ENCODE measurements at places on chromosomes 4 and X. TPM values are rescaled to one million over a fixed set of nuclear protein-coding genes. Genes with fewer than 3 reads are reported as not detected.
A peak's percentile ranks its signal among the peaks of the same experiment; 100 is the strongest.

- DNase-seq, result no peak
These were observed 80.2 kb downstream of the HTRA3 start for GRCh38 chr4:8349664-8350236.

DNA sequence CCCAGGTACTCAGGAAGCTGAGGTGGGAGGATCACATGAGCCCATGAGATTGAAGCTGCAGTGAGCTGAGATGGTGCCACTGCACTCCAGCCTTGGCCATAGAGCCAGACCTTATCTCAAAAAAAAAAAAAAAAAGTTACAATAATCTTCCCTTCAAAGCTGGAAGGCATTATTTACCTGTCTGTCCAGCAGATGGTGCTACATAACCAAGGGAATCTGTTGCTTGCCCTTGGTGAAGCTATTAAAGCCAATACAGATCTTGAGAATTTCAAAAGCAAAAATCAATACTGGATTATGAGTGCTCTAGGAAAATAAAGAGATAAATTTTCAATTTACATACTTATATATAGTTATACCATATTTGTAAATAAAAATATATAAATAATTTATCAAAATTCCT is 25.9 kb downstream of the PKD2 start:
- peak; percentile 33 for DNase-seq

DNA sequence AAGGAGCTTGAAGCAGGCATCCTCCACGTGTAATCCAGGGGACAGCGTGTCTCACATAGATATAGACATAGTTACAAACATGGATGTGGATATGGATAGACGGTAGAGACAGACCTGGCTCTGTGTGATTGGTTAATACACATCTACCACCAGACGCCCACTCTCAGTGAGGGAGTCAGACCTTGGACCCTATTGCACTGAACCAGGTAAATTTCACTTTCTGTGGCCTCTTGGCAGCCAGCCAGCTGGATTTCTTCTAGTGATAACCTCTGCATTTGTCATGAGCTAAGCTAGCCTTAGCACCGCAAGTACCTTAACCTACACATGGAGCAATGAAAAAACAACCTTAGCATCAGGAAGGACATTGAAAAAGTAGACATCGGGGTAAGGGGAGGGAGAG is 79.2 kb upstream of the ACSL4 start:
- DNase-seq, result no peak

DNA sequence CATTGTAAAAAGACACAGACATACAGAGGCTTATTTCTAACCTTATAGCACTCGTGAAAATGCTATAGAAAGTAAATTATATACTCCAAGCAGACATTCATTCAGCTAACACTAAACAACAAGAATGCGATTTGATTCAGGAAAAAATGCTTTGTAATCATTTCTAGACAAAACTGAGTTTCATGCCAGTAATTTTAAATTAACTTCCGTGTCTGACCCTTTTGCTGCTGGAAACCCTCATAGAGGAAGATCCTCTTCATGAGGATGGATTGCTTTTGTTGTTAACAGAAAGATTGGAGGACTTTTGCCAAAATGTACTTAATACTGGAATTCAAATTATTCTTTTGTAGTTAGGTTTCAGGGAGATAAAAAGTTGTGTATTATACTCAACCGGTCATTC is 43.3 kb downstream of the GUCY1A1 start:
- DNase-seq, result no peak

GRCh38 chr4:120842031-120842430 is 80.5 kb downstream of the PRDM5 start:
- DNase-seq, result no peak

DNA sequence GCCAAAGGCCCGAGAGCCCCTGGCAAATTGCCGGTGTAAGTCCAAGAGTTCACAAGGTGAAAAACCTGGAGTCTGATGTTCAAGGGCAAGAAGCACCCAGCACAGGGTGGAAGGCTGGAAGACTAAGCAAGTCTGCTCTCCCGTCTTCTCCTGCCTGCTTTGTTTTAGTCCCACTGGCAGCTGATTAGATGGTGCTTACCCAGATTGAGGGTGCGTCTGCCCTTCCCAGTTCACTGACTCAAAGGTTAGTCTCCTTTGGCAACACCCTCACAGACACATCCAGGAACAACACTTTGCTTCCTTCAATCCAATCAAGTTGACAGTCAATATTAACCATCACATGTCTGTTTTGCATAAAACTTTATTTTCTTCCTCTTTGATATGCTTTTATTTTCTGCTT is 157.4 kb downstream of the HS3ST1 start:
- DNase-seq, result no peak

GRCh38 chrX:49188468-49189076 is 2.4 kb upstream of the PRICKLE3 start:
- DNase-seq, result no peak

DNA sequence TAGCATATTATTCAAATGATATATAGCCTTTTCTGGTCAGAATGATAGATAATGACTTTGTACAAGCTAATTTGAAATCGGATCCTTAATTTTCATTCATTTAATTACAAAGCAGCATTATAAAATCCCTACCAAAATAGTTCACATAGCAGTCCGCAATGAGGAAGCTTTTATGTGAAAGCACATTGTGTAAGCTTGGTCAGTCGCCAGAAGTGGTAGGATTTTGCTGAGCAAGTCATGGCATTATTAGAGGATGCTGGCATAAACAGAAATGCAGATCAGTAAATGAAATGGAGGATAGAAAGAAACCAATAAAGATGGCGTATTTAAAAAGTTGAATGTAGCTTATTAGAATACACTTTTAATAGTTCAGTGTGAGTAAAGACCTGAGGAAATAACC is 93.2 kb upstream of the DIAPH2 start:
- DNase-seq, result no peak

- DNase-seq, result no peak
These were observed 120.4 kb upstream of the SCML1 start for GRCh38 chrX:17616936-17617335.

DNA sequence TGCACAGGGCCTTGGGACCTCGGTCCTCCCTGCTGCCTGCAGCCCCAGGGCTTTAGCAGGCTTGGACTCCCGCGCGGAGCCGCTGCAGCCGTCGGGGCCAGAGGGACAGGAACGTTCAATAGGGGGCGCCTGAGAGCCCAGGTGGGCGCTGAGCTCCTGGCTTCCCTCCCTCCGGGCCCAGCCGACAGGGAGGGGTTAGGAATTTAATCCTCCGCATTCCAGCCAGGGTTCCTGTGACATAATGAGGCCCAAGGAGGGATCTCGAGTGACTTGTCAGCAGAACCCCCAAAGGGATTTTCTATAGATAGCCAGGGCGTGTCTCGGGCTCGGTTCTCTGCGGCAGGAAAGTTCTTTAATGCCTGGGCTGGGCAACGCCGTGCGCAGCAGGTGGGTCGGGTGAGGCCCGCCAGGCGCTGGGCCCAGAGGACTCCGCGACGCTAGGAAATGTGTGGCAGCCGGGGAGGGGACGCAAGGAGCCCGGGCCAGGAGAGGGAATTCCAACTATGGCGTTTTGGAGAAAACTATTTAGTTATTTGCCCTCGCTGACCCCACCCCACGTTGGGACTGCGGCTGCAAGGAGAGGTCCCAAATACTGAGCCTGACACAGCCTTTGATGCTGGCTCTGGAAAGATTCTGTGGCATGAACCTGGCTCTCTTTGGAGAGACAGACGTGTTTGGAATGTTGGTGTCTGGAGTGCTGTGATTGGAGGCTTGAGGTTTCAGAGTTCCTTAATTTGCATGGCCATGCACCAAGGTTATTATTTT is 285.2 kb upstream of the GATB start:
- DNase-seq, result no peak

GRCh38 chrX:104324461-104325212 is 69.9 kb upstream of the ESX1 start:
- no peak for DNase-seq

- DNase-seq, result no peak
These were observed 137.2 kb downstream of the UNC5C start for GRCh38 chr4:95411371-95412088.

GRCh38 chrX:23317799-23318724 is 16.6 kb upstream of the PTCHD1 start:
- peak; percentile 25 for DNase-seq

- no peak for DNase-seq
These were observed 4.3 kb upstream of the TIMP1 start for GRCh38 chrX:47577901-47578300.

- DNase-seq, result no peak
These were observed 136.2 kb upstream of the RPS6KA3 start for GRCh38 chrX:20402956-20403355.

- no peak for DNase-seq
These were observed 17.9 kb downstream of the CNOT6L start for GRCh38 chr4:77801260-77801608.

DNA sequence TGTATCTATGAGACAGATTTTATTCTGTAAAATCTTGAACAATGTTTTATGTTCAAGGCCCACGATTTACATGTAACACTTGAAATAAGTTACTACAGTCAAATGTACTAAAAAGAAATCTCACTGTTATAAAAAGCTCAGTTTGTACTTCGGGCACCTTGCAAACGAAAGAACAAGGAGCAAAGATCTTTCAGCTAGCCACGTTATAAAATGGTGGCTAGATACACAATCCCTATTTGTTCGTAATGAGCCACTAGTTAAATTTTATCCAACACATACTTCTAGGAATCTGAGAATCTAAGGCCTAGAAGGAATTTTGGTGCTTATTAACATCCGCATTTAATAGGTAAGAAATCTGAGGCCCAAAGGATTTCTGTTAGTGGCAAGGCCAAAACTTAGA is 2.5 kb downstream of the ARHGEF9 start:
- no peak for DNase-seq

- no peak for DNase-seq
These were observed 33.5 kb upstream of the DCX start for GRCh38 chrX:111445485-111445884.

- DNase-seq, result no peak
These were observed 148.3 kb downstream of the GLUD2 start for GRCh38 chrX:121195719-121196118.

DNA sequence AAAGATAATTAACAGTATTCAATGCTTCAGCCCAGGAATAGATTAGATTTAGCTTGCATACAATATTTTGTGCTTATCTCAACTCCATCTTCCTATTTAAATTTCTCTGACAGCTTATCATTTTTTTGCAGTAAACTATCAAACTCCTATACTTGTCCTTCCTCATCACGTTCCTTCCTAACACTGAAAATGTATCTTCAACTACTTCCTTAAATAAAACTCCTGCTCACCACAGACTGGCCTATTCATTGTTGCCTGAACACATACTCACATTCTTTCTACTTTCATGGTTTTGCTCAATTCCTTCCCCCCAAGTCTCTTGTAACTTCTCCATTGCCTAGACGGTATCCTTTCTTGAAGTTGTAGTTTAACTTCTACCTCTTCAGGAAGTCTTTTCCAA is 28.5 kb upstream of the PTPN13 start:
- DNase-seq, result no peak

GRCh38 chr4:78735697-78736096 is 40.5 kb upstream of the BMP2K start:
- DNase-seq, result no peak

DNA sequence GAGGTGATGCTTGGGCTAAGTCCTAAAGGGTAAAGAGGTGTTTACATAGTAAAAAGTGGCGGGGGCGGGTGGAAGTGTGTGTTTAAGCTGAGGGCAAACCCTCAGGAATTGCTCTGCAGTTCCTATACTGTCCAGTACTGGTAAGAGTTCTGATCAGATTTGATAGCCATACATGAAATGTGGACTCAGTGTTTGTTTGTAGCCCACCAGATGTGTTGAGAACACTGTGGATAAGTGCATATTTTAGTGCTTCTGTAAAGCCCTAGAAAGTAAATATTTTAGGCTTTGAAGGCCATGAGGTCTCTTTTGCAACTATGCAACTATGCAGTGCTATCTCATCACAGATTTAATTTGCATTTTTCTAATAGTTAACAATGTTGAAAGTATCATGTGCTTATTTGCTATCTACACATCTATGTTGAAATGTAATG is 80.7 kb upstream of the EOLA2 start:
- DNase-seq, result no peak

- no peak for DNase-seq
These were observed 26.2 kb downstream of the GYG2 start for GRCh38 chrX:2854918-2855317.

GRCh38 chr4:142383800-142384470 is 462.2 kb downstream of the INPP4B start:
- DNase-seq, result no peak

DNA sequence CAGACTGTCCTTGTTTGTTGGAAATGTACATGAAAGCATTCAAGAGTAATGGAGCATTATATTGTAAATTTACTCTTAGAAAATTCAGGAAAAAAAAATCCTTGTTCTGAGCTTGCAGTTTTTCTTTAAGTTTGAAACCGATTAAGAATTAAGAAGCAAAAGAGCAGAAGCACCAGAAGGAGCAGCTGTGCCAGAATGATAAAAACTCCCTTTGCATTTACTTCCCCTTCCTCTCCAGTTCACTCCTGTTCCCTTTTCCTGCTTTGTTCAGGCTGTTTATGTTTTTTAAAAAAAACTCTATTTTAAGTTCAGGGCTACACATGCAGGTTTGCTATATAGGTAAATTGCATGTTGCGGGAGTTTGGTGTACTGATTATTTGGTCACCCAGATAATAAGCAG is 90.3 kb downstream of the ATOH1 start:
- DNase-seq, result no peak

GRCh38 chrX:44989995-44990770 is 117.2 kb downstream of the KDM6A start:
- no peak for DNase-seq

- peak; percentile 32 for DNase-seq
These were observed 21.9 kb downstream of the BMP3 start for GRCh38 chr4:81052119-81053068.

DNA sequence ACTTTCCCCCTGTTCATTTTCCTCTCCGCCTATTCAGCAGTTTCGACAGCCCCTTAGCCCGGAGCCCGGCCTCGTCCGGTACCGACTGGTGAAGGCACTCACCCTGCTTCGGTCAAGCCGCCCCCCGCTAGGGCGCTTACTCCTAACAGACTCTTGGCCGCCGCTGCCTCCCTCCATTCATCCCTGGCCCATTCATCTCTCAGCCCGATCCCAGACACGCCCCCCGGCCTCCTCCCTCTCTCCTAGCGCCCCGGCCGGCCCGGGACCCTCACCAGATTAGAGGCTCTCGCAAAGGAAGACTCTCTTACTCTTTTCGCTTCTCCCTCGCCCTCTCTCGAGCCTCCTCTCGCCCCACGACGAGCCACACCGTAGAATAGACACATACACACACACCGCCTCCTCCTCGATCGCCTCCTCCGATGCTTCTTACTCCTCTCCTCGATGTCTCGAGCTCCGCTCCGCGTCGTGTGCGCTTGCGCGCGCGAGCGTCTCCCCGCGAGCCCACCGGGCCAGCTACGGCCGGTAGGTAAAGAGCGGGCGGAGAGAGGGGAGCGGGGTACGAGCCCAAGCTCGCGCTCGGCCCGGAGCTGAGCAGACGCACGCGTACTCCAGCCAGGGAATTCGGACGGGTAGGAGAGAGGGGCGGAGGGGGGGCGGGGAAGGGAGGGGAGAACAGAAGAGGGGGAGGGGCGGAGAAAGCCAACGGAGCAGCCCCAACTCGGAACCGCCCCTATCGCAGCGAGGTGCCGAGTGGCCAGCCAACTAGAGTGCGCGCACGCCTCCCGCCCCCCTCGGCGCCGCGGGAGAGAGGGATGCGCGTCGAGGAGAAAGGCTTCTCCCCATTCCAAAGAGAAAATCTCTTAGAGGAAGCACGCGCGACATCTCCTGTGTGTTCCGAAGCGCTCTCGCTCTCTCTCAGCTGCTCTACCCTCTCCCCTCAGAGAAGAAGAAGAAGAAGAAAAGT is at the start of gene WNK3:
Gene WNK3 (minus strand): TSS at position 633 of the 964 bp plus-strand sequence.
- DNase-seq, result peak; percentile 16

Gene PNMA5
- 0.23 TPM for total RNA-seq

Gene UTP3
- 28.7 TPM for total RNA-seq

Gene TMEM255A
- not detected for total RNA-seq

Gene RRH
- 0.23 TPM for total RNA-seq

Gene MTMR8
- 5.7 TPM for total RNA-seq

Gene TEX13C
- total RNA-seq, result not detected

Gene PRSS12
- not detected for total RNA-seq

Gene FAM241A
- 1.4 TPM for total RNA-seq

Gene WDR44
- total RNA-seq, result 19.9 TPM

Data from activated CD4-positive, alpha-beta memory T cell treated with anti-CD3 and anti-CD28 coated beads, Interleukin-2, amount 10 ng/mL, durations not matched to agents 7 days and 5 days (primary cell).